Breast epithelium (tissue), 4 donors: ENCODE measurements at places on chromosomes 12 and 14. TPM values are rescaled to one million over a fixed set of nuclear protein-coding genes. Genes with fewer than 3 reads are reported as not detected.

DNA sequence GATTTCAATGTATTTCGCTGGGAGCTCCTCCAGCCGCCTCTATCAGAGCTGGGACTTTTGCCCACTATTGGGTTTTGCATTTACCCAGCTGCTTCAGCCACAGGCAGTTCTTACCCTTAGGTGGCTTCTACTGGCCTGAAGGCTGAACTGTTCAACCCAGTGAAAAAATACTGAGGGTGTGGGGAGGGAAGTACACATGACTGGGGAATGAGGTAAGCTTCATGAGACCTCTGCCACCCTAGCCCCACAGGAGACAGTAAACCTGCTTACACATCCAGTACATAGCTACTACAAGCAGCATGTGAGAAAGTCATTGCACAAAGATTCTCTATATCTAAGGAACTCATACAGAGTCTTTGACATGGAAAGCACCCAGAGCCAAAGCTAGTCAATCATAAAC lies 411.1 kb downstream of the SYT1 start:
- no peak for DNase-seq

DNA sequence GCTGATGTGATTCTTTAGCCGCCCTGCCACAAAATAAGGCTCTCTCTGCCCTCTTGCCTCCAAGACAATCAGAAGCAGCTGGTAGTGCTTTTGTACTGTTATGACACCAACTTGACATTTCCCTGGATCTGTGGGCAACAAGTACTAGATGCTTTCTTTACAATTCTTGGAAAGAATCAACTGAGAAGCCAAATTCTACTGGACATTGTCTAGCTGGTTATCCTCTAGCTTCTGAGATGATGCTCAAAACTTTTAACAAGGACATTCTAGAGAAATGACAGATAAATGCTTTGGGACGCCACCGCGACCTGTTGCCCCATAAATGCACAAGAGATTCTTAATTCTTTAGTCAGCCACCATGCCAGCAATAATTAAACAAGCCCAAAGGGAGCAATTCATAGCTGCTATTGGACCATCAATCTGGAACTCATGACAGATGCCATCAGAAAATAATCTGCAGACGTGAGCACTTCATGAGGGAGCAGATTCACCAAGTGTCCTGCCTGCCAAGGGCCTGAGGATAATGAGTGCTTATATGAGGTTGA lies 22.8 kb downstream of the FMNL3 start:
- no peak for DNase-seq

DNA sequence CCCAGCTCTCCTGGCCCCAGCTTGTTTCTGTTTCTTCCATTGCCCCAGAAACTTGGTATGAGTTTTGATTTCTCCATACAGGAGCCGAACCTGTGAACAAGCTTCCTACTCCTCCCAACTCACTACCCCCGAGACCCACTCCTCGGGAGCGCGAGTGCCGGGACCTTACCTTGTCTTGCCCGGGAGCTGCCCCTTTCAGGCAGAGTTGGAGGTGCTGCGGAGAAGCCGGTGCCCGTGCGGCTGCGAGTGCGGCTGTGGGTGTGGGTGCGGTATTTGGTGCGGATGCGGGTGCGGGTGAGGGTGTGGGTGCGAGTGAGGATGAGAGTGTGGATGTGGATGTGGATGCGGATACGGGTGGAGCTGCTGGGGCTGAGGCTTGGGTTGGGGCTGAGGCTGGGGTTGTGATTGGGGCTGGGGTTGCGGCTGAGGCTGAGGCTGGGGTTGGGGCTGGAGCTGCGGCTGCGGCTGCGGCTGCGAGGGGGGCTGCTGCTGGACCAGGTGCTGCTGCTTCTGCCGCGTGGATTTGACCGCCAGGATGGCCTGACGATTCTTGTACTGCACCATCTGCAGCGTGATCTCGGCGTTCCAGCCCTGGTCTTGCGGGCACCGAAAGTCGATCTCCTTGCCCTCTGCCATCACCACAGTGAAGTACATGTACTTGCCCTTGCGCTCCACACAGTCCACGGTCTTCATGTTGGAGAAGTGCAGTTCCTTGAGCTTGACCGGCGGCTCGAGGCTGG lies 1.1 kb downstream of the PHLDA1 start:
- DNase-seq = no peak

Gene SLC38A4
- total RNA-seq = 0.15 TPM

DNA sequence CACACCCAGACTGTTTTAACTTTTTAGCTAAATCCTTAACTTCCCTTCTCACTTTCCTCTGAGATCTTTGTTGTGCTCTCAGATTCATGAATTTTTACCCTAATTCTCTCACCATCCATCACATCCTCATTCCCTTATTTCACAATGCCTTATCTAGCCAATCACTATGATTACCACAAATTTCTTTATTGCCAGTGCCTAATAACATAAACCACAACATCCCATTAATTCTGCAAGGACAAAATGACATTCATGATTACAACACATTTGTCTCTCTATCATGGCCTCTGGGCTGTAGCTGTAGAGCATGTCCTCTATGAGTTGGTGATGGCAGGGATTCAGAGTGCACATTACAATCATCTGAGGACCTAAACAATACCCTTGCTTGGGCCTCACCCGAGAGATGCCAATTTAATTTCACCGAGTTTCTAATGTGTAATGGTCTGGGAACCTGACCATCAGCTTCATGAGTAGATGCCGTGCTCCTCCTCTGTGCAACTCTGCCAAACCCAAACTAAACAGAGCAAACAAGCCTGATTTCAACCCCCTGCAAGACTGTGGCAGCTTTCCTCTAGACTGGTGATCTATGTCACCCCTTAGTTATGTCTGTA lies 99.3 kb downstream of the SPTSSA start:
- DNase-seq = no peak

DNA sequence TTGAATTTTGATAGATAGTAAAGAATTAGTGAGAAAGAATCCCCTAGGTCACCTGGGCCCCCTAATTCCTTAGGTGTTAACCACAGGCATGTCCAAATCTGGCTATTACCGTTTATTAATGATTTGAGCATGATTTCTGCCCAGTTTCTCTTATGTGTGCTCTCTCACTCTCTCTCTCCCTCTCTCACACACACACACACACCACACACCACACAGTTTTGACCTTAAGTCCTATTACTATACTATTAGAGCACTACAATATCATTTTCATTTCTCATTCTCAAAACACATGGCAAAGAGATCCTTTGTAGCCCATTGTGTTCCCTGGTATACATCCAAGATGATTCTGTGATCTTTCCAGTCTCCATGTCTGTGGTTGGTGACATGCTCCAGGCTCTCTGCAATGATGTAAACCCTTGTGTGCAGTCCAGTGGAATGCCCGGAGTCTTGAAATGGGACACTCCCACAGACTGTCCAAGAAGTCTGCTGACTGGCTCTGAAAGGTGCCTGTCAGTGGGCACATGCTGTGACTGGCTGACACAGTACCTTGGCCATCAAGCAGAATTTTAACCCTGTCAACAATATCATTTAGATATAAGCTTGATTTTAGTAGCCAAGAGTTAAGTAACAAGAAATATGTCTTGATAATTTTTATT lies 96.2 kb downstream of the FIGNL2 start:
- peak; percentile 85 for DNase-seq

DNA sequence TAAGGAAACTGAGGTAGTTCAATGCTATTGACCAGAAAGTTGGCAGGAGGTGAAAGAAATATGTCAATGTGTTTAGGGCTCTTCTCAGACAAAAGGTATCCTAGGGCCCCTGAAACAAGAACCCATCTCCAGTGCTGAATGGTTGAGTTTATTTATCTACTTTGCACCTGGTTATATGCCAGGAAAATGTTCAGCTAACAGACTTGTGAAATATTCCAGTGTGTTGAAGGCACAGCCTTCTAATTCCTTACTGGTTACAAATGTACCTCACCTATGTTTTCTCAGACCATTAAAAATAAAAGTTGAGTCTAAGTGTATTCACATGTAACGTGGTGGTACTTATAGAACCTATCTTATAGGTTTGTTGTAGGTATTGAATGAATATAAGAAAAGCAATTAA lies 511.7 kb upstream of the SEL1L start:
- DNase-seq = no peak

Gene AKAP3
- total RNA-seq = 2.2 TPM

DNA sequence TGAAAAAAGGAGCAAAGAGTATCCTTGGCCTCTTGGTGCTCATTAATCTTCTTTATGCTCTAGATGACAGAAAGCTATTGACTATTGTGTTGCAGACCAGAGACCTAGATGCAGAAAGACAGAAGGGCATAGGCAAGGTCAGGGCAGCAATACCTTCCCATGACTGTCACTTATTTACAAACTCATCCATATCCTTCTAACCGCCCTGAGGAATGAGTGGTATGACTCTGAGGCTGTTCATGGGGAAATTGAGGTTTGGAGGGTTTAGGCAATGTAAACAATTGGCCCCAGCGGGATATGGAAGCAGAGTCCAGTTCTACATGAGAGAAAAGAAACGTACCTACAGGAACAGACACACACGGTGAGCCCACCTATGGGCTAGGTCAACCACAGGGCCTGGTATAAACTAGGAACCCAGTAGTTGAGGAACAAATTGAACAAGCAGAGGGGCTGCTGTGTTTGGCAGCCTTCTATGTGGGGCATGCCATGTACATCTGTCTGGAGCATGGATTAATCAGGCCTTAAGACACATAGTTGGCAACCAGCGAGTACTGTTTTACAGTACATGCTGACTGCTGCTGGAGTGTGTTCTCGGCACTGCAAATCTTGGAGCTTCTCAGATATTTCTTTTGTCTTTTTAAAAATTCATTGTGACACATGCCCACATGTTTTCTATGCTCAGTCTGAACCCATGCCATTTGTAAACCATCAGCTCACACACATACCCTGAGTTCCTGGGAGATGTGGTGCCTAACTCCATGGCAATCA lies 159.7 kb upstream of the NTF3 start:
- no peak for DNase-seq

Gene LIN7A
- 12.8 TPM for total RNA-seq

GRCh38 chr12:102483466-102483865 lies 3.1 kb upstream of the IGF1 start:
- DNase-seq = no peak

DNA sequence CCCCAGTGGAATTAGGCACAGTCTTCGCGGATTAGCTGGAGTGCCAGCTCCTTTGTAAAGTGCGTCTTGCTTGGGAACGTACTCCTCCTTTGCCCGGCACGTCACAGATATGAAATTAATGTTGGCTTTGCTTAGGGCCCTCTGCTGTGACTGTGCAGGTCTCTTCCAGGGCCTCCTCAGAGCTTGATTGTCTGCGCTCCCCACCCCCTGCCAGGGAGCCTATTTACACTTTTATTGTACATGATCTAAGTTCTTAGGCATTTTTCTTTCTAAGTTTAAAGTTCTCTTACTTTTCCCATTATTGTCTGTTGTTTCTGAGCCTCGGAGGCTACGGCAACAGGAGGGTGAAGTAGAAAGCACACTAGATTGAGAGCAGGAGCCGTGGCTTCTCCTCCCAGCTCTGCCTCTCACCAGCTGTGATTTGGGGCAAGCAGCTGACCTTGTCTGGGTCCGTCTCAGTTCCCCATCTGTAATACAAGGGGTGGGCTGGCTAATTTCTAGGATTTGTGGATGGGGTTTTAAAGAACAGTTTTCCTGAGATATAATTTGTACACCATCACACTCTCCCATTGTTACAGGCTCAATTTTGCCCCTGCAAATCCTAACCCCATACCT lies 81.8 kb downstream of the TSPAN9 start:
- no peak for DNase-seq

DNA sequence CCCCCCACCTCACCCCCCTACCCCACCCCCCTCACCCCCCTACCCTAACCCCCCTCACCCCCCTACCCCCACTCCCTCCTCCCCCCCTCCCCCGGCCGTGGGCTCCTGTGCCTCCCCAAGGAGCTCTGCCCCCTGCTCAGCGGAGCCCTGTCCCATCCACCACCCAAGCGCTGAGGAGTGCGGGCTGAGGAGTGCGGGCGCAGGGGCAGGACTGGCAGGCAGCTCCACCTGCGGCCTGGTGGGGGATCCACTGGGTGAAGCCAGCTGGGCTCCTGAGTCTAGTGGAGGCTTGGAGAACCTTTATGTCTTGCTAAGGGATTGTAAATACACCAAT lies 2.3 kb upstream of the JPH4 start:
- DNase-seq = no peak

Gene PPP1R1A
- total RNA-seq = 29.7 TPM
